Stimulated activated CD4-positive, alpha-beta T cell treated with anti-CD3 and anti-CD28 coated beads, Interleukin-1b, Interleukin-23, amount 100 ng/mL, for 48 hours (primary cell): ENCODE measurements at places on chromosomes 6 and 20.

- no peak for DNase-seq
These were observed 67.5 kb upstream of the COL21A1 start for GRCh38 chr6:56314683-56315523.

DNA sequence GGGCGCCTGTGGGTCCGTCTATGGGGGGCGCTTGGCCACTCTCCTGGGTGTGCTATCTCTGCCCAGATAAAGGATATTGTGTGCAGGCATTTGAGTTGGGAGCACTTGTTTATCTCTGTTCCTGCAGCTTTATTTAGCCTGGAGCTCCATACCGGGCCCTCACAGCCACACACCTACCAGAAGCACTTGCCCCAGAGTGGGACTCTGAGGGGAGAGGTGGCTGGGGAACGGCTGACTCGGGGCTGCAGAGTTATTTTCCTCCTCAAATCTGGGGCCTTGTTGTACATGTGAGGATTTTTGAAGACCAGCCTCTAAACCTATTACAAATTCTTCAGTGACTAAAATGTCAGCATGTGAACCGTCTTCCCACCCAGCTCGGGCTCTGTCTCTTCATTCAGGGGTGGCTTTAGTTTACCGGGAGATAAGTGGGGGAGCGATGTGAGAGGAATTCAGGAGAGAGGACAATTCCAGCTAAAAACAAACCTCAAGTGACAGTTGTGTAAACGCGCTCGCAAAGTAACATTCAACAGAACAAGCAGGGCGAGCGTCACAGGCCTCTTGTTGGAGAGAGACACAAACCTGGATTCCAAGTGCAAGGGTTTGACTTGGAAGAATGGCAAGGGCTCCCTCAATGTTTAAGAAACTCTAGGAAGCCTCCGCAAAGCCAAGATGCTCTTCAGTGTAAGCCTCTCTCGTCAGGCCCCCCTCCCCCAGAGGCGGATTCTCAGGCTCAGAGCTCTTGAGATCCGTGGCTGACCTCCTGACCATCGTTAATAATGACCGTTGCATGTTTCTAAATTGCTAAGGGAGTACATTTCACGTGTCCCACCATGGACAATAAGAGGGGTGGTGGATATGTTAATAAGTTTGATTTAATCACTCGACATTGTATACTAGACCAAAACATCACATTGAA lies 548.9 kb downstream of the QKI start:
- no peak for DNase-seq

DNA sequence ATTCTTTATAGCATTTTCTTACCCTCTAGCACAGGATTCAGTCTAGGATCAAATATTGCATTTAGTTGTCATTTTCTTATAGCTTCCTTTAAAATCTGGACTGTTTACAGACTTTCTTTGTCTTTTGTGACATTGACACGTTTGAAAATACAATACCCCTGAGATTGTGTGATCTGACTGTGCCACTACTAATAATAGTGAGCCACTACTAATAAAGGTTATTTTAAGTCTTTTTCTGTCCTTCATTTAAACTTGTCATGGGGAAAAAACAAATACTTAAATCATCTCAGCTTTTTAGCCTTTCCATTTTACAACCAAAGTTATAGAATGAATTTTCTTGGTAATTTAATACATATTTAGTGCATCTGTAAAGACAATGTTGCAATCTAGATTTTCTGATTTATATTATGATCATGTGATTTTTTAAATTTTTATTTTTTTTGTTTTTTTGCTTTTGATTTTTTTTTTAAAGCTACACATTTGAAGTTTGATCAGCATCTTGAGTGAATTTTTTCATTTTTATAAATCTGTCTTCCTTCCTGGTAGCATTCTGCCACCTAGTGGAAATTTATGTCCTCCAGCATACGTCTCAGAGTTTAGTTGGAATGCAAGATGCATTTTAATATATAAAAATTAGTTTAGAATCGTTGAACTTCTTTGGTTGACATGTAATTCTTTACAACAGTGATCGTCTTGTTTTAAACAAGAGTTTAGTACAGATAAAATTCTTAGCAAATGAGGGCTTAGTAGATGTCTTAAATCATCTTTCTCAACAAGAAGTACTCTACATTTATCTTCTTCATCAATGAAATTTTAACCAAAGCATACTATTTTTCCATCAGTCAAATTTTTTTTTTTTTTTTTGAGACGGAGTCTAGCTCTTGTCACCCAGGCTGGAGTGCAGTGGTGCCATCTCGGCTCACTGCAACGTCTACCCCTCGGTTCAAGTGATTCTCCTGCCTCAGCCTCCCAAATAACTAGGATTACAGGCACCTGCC lies 119.4 kb downstream of the NCOA3 start:
- DNase-seq: no peak

- DNase-seq: no peak
These were observed 144.2 kb downstream of the JARID2 start for GRCh38 chr6:15389765-15390723.
